Smooth muscle cell of the pulmonary artery (primary cell): ENCODE measurements at places on chromosomes 4 and X. TPM values are rescaled to one million over a fixed set of nuclear protein-coding genes. Genes with fewer than 3 reads are reported as not detected.

The PRAF2 gene
- 28.1 and 28.6 TPM in 2 replicates for total RNA-seq

The P2RY4 gene
- total RNA-seq, result 0.07 and 0.13 TPM in 2 replicates

The CASP6 gene
- total RNA-seq, result 16.4 and 17.3 TPM in 2 replicates

The SMR3B gene
- total RNA-seq, result not detected in 2 replicates

The ADH1A gene
- not detected in 2 replicates for total RNA-seq

The PRR32 gene
- not detected in 2 replicates for total RNA-seq

The FGF2 gene
- total RNA-seq, result 69.1 and 174 TPM in 2 replicates

The IGFBP7 gene
- total RNA-seq, result 2,245 and 2,337 TPM in 2 replicates

The SSX2 gene
- not detected in 2 replicates for total RNA-seq

The ENPP6 gene
- not detected in 2 replicates for total RNA-seq

The ATP1B4 gene
- not detected in 2 replicates for total RNA-seq

The KIT gene
- total RNA-seq, result 1.2 and 2.7 TPM in 2 replicates

The C4orf50 gene
- total RNA-seq, result under 0.01 TPM in 1 of 2 replicates, not detected in the other

The SMPX gene
- total RNA-seq, result not detected in 2 replicates

The SLC26A1 gene
- total RNA-seq, result 0.13 and 0.30 TPM in 2 replicates
